ENCODE measurements at places on chromosomes 4 and X. TPM values are rescaled to one million over a fixed set of nuclear protein-coding genes. Genes with fewer than 3 reads are reported as not detected.

The PCDH10 gene
- 0.07 TPM for polyA plus RNA-seq

The MAGEA9B gene
- polyA plus RNA-seq = not detected

The FREM3 gene
- polyA plus RNA-seq = not detected

The SLC26A1 gene
- polyA plus RNA-seq = 0.66 TPM
